Uterus (tissue), 4 donors: ENCODE measurements at places on chromosomes 5 and 9. TPM values are rescaled to one million over a fixed set of nuclear protein-coding genes. Genes with fewer than 3 reads are reported as not detected.

Gene PELO
- total RNA-seq: 35.8 TPM

Gene SLCO6A1
- not detected for total RNA-seq

Gene PCDHGB4
- total RNA-seq: 13.1 TPM

Gene NR6A1
- under 0.01 TPM for total RNA-seq

Gene SLC6A7
- not detected for total RNA-seq

Gene FGF1
- total RNA-seq: 0.51 TPM

Gene PCDHGA8
- 9.0 TPM for total RNA-seq

Gene FBXL7
- 37.0 TPM for total RNA-seq

Gene ARHGEF37
- total RNA-seq: 8.2 TPM

Gene DELE1
- total RNA-seq: 56.3 TPM

Gene SMIM33
- total RNA-seq: not detected

Gene SAXO1
- total RNA-seq: not detected
